ENCODE measurements at places on chromosomes 13 and 19.

- peak; percentile 57 for DNase-seq
Measured at GRCh38 chr19:19217099-19217498, 5.3 kb downstream of the NCAN start.

GRCh38 chr13:74794147-74794546 is 659.9 kb upstream of the KLF12 start:
- DNase-seq = no peak

DNA sequence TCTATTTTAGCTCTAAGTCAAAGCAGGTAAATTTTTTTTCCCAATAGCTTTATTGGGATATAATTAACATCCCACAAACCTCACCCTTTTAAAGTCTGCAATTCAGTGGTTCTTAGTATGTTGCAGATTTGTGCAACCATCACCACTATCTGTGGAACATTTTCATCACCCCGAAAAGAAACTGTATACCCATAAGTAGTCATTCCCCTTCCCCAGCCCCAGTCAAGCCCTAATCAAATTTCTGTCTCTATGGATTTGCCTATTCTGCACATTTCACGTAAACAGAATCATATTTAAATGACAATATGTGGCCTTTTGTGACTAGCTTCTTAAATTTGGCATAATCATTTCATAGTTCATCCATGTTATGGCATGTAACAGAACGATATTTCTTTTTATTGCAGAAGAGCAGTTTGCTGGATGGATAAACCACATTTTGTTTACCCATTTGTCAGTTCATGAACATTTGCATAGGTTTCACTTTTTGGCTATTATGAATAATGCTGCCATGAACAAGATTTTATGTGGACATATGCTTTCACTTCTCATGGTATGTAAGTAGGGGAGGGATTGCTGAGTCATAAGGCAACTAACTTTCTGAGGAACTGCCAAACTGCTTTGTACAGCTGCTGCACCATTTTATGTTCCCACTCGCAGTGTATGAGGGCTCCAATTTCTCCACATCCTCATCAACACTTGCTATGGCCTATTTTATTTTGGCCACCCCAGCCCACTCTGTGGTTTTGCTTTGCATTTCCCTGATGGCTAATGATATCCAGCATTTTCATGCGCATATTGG is 10.9 kb downstream of the SLC46A3 start:
- DNase-seq = peak; percentile 88

GRCh38 chr13:100392709-100393630 is 195.6 kb downstream of the GGACT start:
- DNase-seq = peak; percentile 100

DNA sequence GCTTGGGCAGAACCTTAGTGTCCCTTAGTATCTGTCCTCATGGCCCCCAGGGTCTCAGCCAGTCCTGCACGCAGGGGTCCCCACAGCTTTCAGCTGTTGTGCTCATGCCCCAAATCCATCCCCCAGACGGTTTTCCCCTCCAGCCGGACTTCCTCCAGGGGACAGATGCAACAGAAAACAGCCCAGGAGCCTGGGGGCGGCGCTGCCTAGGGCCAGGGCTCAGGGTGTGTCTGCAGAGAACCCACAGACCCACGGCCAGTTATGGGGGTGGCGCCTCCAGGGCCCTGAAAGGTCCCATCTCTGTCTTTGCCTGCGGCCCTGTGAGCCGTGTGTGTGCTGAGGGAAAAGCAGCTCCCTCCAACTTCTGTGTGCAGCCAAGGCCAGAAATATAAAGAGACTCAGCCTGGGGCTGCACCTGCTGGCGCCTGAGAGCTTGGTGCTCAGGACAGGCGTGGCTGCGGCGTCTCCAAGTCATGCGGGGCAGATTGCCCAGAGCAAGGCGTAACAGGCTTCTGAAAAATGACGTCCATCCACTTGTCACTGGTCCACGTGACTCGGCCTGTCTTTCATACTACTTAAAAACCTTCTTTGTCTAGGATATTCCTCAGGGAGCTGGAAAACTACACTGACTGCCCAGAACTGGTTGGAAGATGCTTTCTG is 22.1 kb upstream of the F7 start:
- DNase-seq = no peak

DNA sequence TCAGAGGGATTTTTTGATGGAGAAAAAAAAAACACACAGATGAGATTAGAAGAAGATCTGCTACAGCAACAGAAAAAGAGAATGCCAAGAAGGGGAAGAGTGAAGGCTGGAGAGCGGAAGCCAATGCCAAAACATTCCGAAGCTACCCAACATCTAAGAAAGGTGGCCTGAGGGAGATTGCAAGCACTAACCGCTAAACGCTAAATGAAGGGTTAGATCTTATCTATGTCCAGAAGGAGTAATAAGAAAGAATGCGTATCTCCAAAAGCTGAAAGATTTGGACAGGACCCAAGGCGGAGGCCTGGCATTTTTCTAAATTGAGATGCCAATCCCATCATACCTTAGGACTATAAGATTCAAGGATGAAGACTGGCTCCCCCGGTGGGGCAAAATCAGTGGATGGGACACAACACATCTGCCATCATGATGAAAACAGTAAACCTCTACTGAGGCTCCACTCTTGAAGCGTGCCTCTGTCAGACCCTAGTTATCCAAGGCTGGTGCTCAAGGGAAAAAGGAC is 15.6 kb upstream of the HMGB1 start:
- no peak for DNase-seq

DNA sequence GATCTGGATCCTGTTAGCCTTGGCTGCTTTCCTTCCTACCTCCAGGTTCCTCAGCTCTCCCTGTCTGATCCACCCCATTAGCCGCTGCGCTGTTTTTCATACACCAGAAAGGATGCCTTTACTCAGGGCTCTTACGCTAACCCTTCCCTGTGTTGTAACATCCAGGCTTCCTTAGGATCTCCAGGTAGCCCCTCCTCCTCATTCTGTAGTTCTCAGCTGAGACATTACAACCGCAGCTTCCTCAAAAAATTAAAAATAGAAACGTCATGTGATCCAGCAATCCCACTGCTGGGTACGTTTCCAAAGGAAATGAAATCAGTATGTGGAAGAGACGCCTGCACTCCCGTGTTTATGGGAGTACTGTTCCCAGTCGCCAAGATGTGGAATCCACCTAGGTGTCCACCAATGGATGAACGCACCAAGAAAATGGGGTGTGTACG is 18.4 kb upstream of the MYADM start:
- peak; percentile 72 for DNase-seq

DNA sequence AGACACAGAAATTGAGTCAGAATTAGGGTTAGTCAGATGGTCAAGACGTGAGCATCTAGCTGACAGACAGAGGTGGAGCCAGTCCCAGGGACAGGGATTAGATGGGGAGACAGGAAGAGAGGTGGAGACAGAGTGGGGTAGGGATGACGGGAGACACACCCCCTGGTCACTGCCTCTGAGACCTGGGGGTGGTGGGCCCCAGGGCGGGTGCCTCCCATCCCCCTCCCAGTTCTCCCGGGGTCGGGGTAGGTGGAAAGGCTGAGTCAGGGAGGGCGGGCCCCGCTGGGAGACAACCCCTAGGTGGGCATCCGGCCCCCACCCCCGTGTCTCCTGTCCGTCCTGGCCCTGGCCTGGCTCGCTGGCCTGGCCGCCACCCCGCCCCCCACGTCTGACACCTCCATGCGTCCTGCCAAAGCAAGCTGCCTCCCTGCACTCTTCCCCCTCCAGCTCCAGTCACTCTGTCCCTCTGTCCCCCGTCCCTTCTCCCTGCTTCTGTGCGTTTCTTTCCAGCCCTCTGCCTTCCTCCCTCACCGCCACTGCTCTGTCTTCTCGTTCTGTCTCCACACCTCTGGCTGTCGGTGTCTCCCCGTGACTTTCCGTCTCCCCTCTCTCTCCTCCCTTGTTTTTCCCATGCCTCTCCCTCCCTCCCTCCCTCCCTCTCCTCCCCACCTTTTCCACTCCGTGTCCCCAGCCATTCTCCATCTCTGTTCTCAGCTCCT is 15.1 kb downstream of the CCDC97 start:
- peak; percentile 82 for DNase-seq

Data from choroid plexus epithelial cell (primary cell).